ENCODE measurements at places on chromosomes 11 and 22.

- DNase-seq, result no peak
These were observed 1.2 kb downstream of the CSRP3 start for GRCh38 chr11:19200410-19201201.

GRCh38 chr11:130858215-130858614 is 58.1 kb downstream of the SNX19 start:
- no peak for DNase-seq

DNA sequence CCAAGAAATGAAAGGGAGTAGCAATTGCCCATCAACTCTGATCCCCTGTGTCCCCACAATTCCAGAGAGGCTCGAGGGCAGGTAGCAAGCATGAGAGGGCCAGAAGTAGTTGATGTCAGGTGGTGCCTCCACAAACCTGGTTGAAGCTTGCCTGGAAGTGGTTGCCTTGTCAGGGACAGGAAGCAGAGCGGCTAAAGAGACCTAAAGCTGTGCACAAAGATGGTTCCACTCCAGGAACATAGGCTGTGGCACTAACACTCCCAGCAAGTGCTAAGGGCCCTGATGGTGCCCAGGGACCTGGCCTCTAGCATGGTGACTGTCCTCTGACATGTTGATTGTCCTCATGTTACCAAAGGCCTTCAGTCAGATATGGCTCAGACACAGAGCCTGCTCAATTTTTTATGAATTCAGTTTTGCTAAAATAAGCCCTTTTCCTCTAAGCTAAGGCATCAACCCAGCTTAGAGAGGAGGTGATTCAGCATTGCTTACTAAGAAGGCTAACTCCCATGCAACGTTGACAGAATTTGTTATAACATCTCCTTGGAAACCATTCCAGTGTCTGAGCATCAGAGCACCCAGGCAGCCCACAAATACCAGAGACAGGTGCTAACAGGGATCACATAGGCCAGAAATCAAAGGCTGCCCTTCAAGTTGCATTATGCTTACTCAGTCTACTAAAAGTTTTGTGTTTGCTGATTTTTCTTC is 196.3 kb upstream of the ARHGAP20 start:
- no peak for DNase-seq

GRCh38 chr11:68369756-68370155 is 57.4 kb downstream of the LRP5 start:
- DNase-seq, result no peak

DNA sequence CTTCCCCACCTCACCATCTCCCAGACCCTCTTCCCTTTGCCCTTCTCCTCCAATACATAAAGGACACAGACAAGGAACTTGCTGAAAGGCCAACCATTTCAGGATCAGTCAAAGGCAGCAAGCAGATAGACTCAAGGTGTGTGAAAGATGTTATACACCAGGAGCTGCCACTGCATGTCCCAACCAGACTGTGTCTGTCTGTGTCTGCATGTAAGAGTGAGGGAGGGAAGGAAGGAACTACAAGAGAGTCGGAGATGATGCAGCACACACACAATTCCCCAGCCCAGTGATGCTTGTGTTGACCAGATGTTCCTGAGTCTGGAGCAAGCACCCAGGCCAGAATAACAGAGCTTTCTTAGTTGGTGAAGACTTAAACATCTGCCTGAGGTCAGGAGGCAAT is 58.2 kb downstream of the TIMP3 start:
- no peak for DNase-seq

DNA sequence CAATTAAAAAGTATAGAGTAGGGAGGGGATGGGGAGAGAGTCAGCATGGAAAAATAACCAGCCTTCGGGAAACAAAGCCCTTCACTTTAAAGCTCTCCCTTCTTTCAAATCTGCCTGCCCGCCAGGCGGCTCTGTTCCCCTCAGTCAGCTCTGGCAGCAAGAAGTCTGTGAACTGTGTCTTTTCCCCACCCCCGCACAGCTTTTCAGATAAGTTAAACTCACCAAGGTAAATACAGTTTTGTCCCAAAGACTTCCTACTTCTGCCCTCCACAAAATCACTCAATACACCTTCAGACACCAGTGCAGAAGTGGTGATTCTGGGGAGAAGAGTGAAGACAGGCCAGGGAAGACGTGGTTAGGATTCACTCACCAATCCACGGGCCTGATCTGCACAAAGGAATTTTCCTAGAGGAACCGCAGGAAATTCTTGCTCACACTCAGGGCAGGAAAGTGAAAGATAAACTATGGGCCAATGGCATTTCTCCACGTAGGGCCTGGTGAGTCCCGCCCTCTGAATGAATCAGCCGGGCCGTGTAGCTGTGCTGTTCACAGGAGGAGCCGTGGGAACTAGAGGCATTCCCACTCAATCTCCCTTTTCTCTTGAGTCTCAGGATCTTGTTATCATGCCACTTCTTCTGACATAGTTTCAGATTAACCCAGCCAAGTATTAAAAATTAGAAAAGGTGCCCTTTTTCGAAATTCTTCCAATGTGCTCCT is at the start of gene TRIM5:
TRIM5 (minus strand) TSS at position 429 of the 717 bp plus-strand sequence. CDS start 4,897 bp downstream, outside the sequence.
- peak; percentile 63 for DNase-seq

GRCh38 chr11:82701847-82702520 is 31.7 kb downstream of the FAM181B start:
- DNase-seq, result no peak

DNA sequence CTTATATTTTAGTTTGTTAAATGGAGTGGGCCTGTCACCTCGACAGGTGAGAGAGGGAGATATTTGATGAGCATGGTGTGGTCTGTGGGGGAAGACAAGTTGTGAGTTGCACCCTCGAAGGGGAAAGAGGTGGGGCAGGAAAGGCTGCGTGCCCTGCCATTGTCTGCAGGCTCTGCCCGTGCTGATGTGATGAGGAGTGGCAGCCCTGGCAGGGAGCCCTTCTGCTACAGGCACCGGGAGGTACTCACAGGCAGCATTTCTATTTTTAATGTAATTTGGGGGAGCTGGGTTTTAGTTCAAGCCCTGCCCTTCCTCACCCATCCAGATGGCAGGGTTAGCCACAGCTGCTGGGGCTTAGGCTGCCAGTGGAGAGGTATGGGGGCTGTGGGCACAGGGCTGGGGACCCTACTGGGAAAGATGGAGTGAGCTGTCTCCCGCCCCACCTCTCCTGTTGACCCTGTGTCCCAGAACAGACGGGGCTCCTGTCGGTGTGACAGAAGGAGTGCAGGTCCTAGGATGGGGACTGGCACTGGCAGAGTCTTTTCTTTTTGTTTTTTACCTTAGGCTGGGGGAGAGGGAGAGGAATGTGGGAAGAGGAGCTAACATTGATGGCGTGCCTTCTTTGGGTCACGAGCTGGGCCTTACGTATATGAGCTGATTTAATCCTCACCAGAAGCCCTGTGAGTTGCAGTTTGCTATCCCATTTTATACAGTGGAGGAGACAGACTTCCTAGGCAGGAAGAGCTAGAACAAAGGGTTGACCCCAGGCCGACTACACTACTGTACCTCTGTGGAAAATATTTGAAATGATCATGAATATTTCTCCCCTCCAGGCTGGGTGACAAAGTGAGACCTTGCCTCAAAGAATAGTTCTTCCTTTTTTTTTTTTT is 51.6 kb downstream of the CEP164 start:
- no peak for DNase-seq

GRCh38 chr22:39522567-39523300 is 2.4 kb downstream of the ATF4 start:
- no peak for DNase-seq

GRCh38 chr11:117912497-117912896 is 16.7 kb downstream of the TMPRSS13 start:
- no peak for DNase-seq

- no peak for DNase-seq
These were observed 2.3 kb upstream of the MALAT1 start for GRCh38 chr11:65496304-65497140.

- peak; percentile 82 for DNase-seq
These were observed at the start of gene DDX6 for GRCh38 chr11:118791111-118791960. Gene DDX6 (minus strand): TSS chr11:118791164. CDS start chr11:118786251, 4,913 bp downstream.

- no peak for DNase-seq
These were observed 15.3 kb downstream of the IL18BP start for GRCh38 chr11:72013765-72014711.

GRCh38 chr11:95299078-95299679 is 68.2 kb upstream of the SESN3 start:
- DNase-seq, result no peak
